ENCODE measurements at places on chromosomes 5 and 9. TPM values are rescaled to one million over a fixed set of nuclear protein-coding genes. Genes with fewer than 3 reads are reported as not detected.

DNA sequence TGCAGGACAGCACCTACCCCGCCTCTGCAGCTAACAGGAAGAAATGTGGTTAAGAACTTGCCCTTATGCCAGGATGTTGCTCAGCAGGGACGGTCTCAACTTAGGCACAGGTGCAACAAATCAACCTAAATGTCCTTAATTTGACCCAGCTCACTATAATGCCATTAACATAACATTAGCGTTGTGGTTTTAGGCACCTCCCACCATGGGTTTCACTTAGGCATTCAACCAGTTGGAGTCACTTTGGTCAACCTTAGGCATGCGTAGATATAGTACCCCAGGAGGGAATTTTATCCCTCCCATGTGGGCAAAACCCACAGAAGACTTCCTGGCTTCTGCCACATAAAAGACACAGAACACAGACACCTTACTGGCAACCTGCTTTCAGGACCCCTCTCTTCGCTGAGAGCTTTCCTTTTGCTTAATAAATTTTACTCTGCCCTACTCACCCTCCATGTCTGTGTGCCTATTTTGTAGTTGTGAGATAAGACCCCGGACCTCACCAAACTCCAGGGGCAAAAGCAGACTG, 8.7 kb upstream of the ERAP1 start:
- DNase-seq: no peak

- DNase-seq: no peak
These were observed 515.6 kb upstream of the ST8SIA4 start for GRCh38 chr5:101418713-101419118.

GRCh38 chr9:82601293-82601771, 461.6 kb downstream of the RASEF start:
- DNase-seq: no peak

Gene DPP7
- 128 TPM for total RNA-seq

DNA sequence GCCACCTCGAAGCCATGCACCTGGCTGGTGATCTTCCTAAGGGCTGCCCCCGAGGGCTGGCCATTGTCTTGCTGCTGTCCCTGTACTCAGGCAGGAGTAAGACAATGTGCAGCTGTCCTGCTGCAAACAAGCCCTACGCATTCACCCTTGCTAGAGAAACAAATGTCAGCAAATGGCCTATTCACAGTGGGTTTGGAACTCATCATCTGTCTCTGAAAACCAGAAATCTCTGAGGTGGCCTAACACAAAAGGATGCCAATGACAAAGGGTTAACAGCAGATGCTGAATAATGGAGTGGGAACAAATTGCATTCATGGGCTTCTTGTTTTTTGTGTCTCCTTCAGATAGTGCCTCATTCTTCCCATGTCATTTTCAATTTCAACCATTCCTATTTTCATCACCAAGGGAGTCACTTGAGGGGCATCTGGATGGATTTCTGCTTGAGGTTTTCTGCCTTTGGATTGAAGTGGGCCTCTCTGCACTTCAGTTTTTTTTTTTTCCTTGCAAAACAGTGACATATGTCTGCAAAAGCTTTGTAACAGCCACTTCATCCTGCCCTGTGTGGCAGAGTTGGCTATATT, 261.6 kb upstream of the VLDLR start:
- no peak for DNase-seq

Gene CTSV
- total RNA-seq: not detected

GRCh38 chr5:135565266-135565665, 13.5 kb downstream of the CXCL14 start:
- DNase-seq: no peak

Gene ACSL6
- 0.62 TPM for total RNA-seq

DNA sequence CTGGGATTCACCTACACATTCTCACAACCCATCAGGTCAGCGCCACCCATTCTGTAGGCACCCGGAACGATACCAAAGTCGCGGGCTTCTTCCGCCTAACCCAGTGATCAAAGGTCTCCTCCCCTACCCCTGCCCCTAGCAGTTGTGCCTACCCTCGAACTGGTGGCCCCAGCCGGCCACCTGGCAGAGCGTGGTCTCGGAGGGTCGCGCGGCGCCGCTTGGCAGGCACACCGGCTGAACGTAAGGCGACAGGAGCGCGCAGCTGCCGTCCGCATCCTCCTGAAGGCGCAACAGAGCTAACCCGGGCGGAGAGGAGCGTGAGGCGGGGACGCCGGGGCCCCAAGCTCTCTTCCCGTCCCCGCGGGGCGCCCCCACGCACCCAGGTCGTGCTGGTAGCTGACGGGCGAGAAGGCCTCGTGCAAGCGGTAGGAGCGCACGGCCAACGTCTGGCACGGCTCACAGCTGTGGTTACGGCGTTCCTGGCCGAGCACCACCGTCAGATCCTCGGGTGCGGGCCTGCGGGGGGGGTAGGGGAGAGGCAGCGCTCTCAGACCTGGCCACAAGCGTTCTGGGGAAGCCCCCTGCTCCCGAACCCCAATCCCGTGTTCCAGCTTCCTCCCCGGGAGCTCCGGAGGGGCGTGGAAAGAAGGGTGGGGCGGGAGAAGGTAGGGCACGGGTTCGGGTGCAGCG, 2.8 kb upstream of the PFN3 start:
- peak; percentile 85 for DNase-seq

DNA sequence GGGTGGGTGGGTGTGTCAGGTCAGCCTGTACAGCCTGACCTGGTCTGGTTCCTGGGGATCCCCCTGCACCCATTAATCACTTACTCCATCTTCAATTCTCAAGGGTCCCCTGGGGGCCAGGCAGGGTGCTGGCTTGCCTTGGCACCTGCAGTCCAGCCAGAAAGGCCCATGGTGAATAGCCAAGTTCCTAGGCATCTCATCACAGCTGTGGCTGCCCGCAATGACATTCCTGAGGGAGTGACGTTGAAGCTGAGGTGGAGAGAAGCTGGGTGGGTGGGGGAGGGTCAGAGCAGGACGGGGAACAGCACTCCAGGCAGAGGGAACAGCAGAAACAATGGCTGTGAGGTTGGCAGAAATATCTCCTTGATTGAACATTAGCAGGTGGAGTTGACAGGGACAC, 10.6 kb downstream of the HMCN2 start:
- DNase-seq: peak; percentile 53

DNA sequence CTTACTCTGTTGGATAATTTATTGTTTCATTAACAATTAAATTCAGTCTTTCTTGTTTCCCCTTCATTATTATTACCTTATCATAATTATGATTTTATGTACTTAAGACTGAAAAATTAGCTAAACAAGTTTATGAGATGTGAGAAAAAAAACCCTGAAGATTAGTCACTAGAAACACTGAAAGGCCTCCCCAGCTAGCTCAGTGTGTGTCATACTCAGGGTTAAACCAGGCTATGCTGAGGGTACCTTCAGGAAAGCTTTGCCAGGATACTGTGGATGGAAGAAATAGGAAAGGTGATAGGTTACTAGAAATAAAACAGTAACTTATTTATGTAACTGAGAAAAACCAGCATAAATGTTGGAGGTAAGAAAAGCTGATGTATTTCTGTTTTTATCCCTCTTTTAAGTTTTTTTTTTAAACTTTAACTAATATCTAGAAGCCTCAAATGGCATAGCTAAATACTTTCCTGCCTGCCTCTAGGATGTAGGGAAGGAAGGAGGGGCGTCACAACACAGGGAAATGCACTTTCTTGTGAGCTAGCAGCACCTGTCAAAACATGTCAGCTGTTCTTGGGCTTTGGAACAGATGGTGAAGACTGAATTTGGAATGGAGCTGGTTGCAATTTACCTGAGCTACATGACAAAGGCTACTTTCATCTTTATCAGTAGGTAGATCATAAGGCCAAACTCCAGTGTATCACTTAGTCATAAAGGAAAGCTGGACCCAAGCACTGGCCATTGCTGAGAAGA, 24.2 kb downstream of the NMRK1 start:
- no peak for DNase-seq

DNA sequence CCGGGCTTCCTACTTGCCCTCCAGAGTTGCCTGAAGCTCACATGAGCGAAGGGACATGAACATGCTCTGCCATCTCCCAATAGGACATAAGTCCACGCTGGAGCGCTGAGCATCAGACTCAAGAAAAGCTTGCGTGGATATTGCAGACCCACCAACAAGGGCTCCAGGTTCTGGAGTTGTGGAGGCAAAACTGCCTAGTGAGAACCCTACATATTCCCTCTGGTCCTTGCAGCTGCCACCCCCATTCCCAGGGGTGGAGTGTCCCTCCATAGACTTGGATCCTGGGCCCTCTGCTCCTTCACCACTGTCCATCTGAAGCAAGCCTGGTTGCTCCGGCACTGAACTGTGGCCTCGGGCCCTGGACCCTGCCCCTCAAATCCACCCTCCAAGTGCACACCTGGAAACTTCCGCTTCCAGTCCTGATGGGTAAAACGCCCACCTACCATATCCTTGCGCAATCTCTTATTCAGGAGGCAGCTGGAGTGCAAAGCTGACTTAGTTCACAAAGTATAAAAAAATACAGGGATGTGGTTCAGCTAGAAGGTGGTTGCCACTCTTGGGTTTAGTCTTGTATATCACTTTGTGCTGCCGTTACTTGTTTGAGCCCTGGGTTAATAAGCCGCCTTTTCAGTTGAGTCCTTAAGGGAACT, 28.0 kb downstream of the HRH2 start:
- peak; percentile 54 for DNase-seq

Gene FAM221B
- not detected for total RNA-seq

- no peak for DNase-seq
These were observed 586.4 kb downstream of the LRRC70 start for GRCh38 chr5:63164838-63165535.

DNA sequence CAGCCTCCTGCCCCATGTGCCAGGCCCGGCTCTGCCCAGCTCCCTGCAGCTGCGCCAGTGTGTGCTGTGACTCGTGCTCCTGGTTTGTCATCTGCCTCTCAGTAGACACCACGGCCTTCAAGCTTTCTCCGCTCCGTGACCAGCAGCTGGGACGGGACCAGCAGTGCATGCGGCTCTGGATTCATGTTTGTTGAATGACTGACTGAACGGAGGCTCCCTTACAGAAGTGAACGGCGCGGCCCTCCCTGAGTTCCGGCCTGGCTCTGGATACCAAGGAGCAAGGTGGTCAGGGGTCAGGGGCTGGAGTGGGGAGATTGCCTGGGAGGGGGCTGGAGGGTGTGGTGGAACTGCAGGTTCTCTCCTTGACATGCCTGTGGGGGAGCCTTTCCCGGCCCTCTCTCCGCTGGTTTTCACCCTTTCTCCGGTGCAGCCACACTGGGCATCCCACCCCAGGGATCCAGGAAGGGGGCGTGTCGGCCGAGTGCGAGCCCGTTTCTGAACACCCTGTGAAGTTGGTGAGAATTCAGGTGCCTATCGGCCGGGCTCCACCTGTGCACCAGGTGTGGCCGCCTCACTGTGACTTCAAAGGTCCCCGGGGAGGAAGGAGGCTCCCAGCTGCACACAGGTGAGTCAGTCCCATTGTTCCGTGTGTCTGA, 11.1 kb upstream of the CEP72 start:
- peak; percentile 69 for DNase-seq

DNA sequence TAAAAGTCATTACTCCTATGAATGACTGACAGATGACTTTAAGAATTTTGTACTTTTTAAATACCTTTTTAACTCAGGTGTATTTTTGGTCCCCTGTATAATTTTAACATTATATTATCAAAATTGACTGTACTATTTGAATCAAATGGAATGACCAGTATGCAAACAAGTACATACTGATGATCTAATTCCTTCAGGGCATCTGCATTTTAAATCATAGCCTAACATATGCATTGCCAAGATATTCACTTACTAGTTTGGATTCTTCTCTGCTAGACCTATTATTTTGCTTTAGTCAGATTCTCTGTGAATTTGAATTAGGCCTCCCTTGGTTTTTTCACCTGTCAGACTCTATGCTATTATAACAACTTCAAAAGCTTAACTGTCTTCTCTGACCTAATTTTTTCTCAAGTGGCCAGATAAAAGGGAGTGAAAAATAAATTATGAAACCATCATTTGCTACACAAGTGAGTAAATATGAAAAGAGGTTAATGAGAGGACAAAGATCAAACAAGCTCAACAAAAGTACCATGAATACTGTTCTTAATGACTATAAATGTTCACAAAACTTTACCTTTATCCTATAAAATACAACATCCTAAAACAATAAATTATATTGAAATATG, 1505.2 kb upstream of the CDH9 start:
- DNase-seq: no peak

GRCh38 chr9:7266911-7267595, 509.3 kb downstream of the KDM4C start:
- no peak for DNase-seq

Data from posterior vena cava (tissue), 2 donors.